ENCODE measurements at places on chromosomes 7 and 10.
A peak's percentile ranks its signal among the peaks of the same experiment; 100 is the strongest.

DNA sequence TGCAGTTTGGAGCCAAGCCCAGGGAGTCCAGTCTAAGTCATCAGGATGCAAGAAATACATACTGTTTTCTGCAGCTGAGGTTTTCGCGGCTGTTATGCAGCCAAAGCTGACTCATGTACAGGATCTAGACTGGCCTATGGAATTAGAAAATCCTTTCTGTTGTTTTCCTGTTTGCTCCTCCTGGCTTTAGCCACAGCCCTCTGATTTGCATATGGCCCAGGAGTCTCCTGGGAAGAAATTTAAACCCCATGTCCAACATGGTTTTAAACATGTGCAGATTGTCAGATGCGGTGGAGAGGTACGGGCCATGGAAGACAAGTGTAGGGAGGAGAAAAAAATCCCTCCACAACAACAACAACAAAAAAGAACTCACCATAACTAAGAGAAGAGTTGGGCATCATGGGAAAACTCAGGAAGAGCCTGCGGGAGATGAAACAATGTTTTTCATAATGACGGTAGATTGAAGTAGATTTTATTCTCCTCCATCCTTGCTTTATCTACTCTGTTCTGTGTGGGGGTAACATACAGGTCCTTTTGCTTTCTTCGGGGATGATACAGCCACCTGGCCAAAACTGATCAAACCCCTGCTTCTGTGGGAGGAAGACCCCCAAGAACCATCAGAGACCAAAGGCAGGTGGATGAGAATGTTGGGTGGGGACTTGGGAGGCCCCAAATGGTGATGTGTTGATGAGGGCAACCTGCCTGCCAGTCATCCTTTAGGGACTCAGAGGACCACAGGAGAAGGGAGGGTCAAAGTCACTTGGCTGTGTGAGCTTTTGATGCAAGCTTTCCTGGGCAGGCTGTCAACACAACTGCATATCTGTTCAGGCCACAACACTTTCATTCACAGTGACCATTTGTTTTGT, 29.8 kb upstream of the GNA12 start:
- no peak for DNase-seq

GRCh38 chr10:4983615-4984216, 19.9 kb downstream of the AKR1C2 start:
- no peak for DNase-seq

GRCh38 chr10:65719790-65720189, 1206.0 kb upstream of the LRRTM3 start:
- DNase-seq, result no peak

DNA sequence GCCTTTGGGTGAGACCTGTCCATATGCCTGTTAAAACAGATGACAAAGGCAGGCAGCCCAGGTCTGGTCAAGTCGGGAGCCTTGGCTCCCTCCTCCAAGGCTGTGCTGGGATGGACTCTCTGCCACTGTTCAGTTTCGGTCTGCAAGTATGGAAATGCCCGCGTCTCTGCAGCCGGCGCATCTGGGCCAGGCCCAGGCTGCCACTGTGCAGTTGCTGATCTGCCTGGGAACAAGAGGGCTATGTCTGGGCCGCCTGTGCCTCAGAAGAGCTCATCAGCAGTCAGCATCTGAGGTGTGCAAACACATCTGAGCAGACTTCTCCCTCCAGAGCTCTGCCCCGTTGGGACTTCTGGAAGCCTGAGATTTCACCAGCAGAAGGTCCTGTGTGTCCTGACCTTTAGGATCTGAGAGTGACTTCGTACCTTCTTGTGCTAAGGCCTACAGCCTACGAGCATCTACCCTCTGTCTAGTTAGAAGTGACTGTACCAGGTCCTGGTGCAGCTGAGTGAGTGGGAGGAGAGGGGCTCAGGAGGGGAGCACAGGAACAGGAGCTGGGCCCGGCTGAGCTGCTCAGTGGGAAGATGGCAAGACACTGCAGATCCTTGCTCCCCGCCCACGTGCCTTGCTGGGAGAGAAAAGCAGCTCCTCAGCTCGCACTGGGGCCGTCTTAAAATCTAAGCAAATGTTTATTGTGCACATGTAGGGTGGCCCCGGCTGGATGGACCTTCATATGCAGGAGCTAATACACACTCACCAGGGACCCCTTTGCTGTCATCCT, 50.9 kb downstream of the DOCK1 start:
- DNase-seq, result no peak

DNA sequence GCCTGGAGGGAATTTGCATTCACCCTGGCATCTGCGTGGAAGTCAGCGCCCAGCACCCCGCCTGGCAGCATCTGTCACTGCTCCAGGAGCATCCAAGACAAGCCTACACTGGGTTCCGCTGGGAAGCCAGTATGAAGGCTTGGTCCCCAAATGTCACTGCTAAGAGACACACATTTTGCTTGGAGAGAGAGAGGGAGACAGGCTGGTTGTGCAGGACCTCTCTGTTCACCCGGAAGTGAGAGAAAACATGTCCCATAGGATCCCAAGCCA, 119.5 kb downstream of the SEC23IP start:
- DNase-seq, result no peak

GRCh38 chr7:3338161-3338560, 37.1 kb downstream of the SDK1 start:
- DNase-seq, result no peak

DNA sequence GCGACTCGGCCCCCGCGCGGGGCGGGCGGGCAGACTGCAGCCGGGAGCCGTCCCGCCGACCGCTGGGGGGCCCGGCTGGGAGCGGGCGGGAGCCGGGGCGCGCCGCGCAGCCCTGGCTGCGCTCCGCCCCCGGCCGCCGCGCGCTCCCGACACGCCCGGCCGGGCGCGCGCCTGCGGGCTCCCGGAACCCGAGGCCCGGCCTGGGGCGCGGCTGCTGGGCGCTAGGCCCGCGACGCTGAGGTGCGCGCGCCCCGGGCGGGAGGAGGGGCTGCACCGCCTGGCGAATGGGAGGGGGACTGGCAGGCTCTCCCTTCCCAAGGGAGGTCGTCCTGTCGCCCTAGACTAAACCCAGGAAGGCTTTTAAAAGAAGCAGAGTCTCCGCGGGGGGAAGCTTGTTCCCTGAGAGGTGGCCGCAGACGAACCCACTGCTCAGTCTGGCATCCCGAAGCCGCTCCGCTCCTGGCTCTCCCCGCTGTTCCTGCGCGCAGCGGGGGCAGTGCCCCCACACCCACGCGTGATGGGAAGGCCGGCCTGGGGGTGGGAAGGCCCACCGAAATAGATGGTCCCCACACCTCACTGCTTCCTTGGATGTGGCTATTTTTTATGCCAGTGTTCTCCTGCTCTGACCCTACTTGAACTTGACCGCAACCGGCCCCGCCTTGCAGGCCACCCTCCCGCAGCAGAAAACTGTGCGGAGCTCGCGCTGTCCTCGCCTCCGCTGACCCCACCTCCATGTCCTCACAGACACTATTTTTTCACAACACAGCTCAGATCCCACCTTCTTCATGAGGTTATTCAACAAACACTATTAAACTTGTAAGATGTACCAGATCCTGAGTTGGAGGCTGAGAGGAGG, at the start of gene VOPP1:
Gene VOPP1, minus strand, starts transcription at position 125 of the 856 bp plus-strand sequence. CDS start 178 bp downstream, outside the sequence.
- DNase-seq, result peak; percentile 79

- DNase-seq, result no peak
Measured at GRCh38 chr10:75542906-75543305, 111.5 kb downstream of the LRMDA start.

Measured in activated B cell treated with CpG ODN at 0.5 μM for 24 hours (primary cell).